ENCODE measurements at places on chromosomes 2 and 18.

- peak overlapping the region; percentile 44 for H3K4me3 ChIP-seq
- peak; percentile 92 for DNase-seq
- H3K27me3 ChIP-seq = no peaks in the 10 kb centered on the region
- H3K4me1 ChIP-seq = peaks cover 3% of the 10 kb centered on the region
- peak overlapping the region; percentile 87 for H3K27ac ChIP-seq
Observed at GRCh38 chr18:22559414-22560274, 141.9 kb upstream of the CTAGE1 start.

DNA sequence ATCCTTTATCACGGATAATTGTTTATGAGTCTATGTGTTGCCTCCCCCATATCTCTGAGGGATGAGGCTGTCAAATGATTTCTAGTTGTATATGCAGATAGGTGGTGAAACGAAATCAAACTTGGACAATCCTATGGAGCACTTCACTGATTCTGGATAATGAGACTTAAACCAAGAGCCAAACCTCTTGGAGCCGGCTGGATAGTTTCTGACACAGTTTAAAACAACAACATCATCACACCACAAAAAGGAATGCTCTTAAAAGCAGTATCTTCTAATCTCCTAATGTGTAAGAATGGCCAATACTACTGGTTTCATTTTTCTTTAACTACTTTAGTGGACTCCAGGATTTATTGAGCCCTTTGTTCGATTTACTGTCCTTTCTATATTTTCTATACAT lies 36.5 kb downstream of the SPHKAP start:
- no peaks in the 10 kb centered on the region for H3K27me3 ChIP-seq
- no peaks in the 10 kb centered on the region for H3K36me3 ChIP-seq
- no peak for DNase-seq
- no peaks in the 10 kb centered on the region for H3K4me1 ChIP-seq
- H3K27ac ChIP-seq = no peak overlapping the region

- no peaks in the 10 kb centered on the region for H3K27me3 ChIP-seq
- no peaks in the 10 kb centered on the region for H3K36me3 ChIP-seq
- H3K27ac ChIP-seq = no peak overlapping the region
Observed at GRCh38 chr2:74617122-74617521, 31.0 kb downstream of the M1AP start.

DNA sequence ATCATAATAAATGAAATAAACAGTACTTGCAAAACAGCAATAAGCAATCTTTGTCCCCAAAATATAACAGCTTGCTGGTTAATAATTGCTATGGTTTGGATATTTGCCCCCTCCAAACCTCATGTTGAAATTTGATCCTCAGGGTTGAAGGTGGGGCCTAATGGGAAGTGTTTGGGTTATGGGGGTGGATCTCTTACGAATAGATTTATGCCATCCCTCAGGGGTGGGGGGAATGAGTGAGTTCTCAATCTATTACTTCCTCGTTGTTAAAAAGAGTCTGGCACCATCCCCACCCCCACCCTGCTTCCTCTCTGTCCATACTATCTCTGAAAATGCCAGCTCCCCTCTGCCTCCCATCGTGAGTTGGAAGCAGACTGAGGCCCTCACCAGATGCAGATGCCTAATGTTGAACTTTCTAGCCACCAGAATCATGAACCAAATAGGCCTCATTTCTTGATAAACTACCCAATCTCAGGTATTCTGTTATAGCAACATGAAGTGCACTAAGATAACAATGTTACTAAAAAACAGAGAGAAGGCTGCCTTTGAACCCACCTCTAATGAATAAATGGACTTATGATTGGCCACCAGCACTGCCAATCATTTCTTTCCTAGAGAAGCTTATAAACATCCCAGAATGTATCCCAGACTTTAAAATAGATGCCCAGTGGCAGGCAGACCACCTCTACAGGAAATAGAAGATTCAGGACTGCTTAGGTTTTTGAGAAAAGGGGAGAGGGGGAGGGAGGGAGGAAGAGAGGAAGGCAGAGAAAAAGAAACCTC lies 90.1 kb downstream of the ALPK2 start:
- peaks cover 9% of the 10 kb centered on the region for H3K4me1 ChIP-seq
- H3K27ac ChIP-seq = no peak overlapping the region
- no peak overlapping the region for H3K4me3 ChIP-seq
- no peak for DNase-seq
- H3K36me3 ChIP-seq = no peaks in the 10 kb centered on the region

GRCh38 chr2:233108611-233109490 lies 48.7 kb downstream of the INPP5D start:
- no peak for DNase-seq
- H3K27ac ChIP-seq = no peak overlapping the region
- no peak overlapping the region for H3K4me3 ChIP-seq
- H3K4me1 ChIP-seq = no peaks in the 10 kb centered on the region

DNA sequence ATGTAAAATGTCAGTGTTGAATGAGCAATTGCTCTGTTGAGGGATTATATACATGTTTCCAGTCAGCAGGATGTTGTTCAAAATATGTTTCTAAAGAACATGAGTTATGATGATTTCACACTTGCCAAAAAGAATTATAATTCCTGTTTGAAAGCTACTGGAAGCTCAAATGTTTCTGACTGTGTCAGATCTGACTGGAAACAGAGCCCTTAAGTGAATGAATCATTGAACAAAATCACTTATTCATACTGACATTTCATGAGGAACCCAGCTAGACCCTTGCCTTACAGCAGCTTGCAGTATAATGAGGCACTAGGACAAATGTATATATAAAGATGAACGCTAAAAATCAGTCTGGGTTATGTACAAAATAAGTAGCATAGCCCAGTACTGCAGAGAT lies 35.4 kb upstream of the ITGAV start:
- no peak for DNase-seq
- no peak overlapping the region for H3K4me3 ChIP-seq
- no peaks in the 10 kb centered on the region for H3K4me1 ChIP-seq
- no peaks in the 10 kb centered on the region for H3K27me3 ChIP-seq

DNA sequence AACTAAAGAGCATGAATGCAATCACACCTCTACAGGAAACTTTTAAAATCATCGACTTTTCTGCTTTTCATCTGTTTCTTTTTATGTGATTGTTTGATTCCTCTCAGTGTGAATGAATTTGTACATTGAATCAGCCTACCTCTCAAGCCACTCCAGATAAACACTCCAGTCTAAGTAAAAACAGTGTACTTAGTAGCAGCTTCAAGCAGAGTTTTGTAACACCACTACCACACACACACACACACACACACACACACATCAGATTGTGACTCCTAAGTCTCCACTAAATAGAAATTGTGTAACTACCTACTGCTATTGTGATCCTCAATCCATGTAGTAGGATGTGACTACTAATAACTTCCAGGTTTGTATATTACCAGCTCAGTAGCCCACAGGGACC lies 65.3 kb upstream of the EPB41L5 start:
- no peak overlapping the region for H3K27ac ChIP-seq
- H3K4me3 ChIP-seq = no peak overlapping the region
- H3K36me3 ChIP-seq = peaks cover 3% of the 10 kb centered on the region
- peak; percentile 28 for DNase-seq

GRCh38 chr2:64383881-64384280 lies 70.1 kb upstream of the LGALSL start:
- H3K36me3 ChIP-seq = no peaks in the 10 kb centered on the region
- no peak overlapping the region for H3K27ac ChIP-seq
- H3K4me1 ChIP-seq = peaks cover 4% of the 10 kb centered on the region
- H3K4me3 ChIP-seq = no peak overlapping the region

DNA sequence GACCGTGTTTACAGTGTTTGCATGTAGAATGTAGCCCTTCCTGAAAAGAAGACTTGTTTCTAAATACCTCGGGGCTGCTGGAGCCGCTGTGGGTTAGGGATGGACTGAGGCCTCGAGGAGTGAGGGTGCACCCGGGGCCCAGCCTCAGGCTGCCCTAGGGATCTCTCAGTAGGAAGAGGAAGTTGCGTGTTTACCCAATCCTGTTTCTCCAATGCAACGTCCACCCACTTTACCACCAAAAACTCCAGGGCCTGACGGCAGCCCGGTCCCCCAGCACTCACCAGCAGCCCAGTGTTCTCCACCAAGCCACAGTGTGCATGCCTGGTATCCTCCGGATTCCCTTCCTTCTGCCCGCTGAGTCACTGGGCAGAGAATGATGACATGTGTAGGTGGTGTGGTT lies 255.8 kb downstream of the GLI2 start:
- DNase-seq = no peak
- H3K36me3 ChIP-seq = no peaks in the 10 kb centered on the region
- H3K4me1 ChIP-seq = no peaks in the 10 kb centered on the region
- no peak overlapping the region for H3K4me3 ChIP-seq
- H3K27me3 ChIP-seq = no peaks in the 10 kb centered on the region

- H3K36me3 ChIP-seq = no peaks in the 10 kb centered on the region
- DNase-seq = no peak
- H3K27ac ChIP-seq = no peak overlapping the region
- H3K4me3 ChIP-seq = no peak overlapping the region
- no peaks in the 10 kb centered on the region for H3K27me3 ChIP-seq
Observed at GRCh38 chr2:71923143-71923525, 224.5 kb downstream of the CYP26B1 start.

- peaks cover 61% of the 10 kb centered on the region for H3K4me1 ChIP-seq
- H3K27me3 ChIP-seq = no peaks in the 10 kb centered on the region
- peak overlapping the region; percentile 78 for H3K27ac ChIP-seq
- no peak for DNase-seq
Observed at GRCh38 chr2:196234672-196235071, 63.3 kb upstream of the STK17B start.

DNA sequence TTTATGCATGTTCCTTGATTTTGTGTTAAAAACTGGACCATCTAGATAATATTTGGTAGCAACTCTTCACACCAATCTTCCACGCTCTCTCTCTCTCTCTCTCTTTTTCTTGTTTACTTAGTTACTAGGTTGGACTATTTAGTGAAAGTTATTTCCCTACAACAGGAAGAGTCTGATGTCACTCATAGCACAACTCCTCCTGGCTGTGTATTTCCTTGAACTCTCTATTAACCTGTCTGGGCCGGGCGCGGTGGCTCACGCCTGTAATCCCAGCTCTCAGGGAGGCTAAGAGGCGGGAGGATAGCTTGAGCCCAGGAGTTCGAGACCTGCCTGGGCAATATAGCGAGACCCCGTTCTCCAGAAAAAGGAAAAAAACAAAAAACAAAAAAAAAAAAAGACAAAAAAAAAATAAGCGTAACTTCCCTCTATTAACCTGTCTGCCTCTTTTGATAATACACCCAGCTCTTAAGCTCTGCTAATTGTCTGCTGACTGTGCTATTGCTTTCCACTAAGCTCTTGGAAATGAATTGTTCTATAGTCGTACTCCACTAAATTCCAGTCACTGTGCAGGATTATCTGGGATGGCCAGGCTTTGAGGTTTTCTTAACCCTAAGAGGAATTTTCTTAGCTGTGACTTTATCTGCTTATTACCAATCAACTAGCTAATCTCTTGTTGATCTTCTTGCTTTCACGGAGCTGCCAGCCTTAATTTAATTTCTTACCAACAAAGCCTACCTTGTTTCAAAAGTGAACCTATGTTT lies 18.1 kb upstream of the CDH19 start:
- H3K4me1 ChIP-seq = no peaks in the 10 kb centered on the region
- no peaks in the 10 kb centered on the region for H3K36me3 ChIP-seq
- no peak overlapping the region for H3K4me3 ChIP-seq

DNA sequence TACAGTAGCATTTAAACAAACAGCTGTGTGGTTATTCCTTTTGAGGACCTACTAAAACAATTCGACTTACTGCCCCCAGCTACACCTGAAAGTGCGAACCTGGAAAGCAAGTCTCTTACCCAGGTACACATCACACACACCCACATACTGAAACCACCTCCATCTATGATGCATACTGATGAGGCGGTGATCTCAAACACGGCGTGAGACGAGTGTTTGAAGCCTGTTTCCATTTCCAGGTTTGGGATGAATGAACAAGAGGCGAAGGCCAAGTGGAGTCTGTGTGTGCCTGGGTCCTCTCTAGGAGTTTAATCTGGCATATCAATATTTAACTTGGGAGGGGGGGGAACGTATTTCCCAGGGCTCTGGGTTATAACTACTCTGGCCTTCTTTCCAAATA lies 1.6 kb downstream of the TMEM185B start:
- no peak overlapping the region for H3K4me3 ChIP-seq
- H3K27ac ChIP-seq = no peak overlapping the region

DNA sequence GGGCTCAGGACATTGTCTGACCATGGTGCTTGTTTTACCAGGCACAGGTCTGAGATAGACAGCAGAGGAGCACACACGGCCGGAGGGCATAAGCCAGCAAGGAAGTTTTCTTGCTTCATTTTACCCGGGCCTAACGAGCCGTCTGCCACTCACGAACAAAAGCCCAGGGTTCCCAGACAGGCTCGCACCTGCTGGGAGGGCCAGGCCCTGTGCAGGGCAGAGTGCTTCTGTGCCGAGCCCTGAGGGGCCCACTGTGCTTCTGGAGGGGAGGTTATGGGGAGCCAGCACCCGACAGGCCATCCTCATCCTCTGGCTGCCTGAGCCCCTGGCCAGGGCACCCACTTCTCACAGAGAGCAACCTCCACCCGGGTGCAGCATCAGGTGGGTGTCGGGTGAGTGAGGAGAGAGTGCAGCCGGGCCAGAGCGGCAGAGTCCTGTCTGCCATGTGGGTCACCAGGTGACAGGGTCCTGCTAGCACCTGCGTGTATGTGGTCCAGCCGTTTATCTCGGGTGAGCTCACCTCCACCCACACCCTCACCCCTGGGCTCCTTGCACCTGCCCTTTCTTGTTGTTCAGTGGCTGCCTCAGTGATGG lies 297.9 kb downstream of the NDUFA10 start:
- no peaks in the 10 kb centered on the region for H3K4me1 ChIP-seq
- peak; percentile 5 for DNase-seq
- H3K27me3 ChIP-seq = no peaks in the 10 kb centered on the region
- H3K27ac ChIP-seq = no peak overlapping the region
- H3K36me3 ChIP-seq = no peaks in the 10 kb centered on the region
- H3K4me3 ChIP-seq = no peak overlapping the region

DNA sequence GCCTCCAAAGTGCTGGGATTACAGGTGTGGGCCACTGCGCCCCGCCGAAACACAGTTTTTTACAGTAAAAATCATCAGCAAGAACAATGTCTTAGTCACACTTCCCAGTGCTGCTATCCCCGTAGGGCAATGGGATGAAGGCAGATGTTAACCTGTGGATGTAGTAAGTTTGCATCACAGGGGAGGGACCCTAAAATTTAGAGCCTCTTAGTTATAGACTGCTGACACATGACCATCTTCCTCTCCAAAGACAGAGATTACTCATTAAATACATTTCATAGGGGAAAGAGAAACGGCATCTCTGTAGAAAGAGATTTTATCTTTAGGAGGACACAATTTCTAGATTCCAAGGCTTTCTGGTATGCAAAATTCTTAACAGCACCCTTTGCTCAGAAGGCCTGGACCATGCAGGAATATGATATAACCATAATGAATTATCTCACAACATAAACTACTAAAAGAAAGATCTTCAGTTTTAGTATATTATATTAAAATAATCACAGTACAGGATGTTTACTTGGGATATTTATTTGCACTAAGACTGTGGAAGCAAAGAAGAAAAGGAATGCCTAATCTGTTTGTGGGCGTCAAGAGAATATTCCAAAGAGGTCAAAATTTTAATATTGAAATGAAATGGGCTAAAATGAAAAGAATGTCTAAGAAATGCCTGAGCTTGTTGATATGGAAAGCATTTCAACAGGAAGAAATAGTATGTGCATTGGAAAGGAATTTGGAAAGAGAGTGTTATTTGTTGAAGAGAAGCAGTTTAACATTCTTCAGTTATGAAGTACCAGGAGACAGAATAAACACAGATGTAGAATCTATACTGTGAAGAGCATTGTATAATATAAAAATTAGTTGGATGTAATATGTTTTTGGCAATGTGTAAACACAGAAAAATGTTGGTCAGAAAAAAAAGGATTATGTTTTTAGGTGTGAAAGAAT lies 1228.3 kb upstream of the CHAC2 start:
- H3K36me3 ChIP-seq = no peaks in the 10 kb centered on the region
- H3K4me3 ChIP-seq = no peak overlapping the region
- no peak overlapping the region for H3K27ac ChIP-seq
- H3K4me1 ChIP-seq = no peaks in the 10 kb centered on the region
- no peaks in the 10 kb centered on the region for H3K27me3 ChIP-seq

Data from upper lobe of left lung (tissue), 6 donors.